Bronchus fibroblast of lung (primary cell): ENCODE measurements at places on chromosomes 7 and 10. TPM values are rescaled to one million over a fixed set of nuclear protein-coding genes. Genes with fewer than 3 reads are reported as not detected.

Gene ZNF503
- total RNA-seq, result 13.4 and 17.0 TPM in 2 replicates

Gene NKX1-2
- not detected in 2 replicates for total RNA-seq

Gene FLNC
- 208 and 209 TPM in 2 replicates for total RNA-seq

Gene EBLN1
- not detected in 2 replicates for total RNA-seq

Gene HYCC1
- total RNA-seq, result 53.2 and 80.9 TPM in 2 replicates

Gene SLC16A9
- 1.3 and 2.0 TPM in 2 replicates for total RNA-seq

Gene IFIT1B
- total RNA-seq, result not detected in 2 replicates

Gene SFTPA1
- not detected in 2 replicates for total RNA-seq

Gene EBF3
- 1.0 and 1.5 TPM in 2 replicates for total RNA-seq

Gene DNAJC2
- 9.5 and 10.6 TPM in 2 replicates for total RNA-seq

Gene ANKRD1
- 6.5 and 6.6 TPM in 2 replicates for total RNA-seq

Gene EN2
- not detected in 2 replicates for total RNA-seq

Gene GIMAP6
- not detected in 2 replicates for total RNA-seq

Gene INA
- total RNA-seq, result 0.59 and 0.67 TPM in 2 replicates

Gene CHCHD3
- total RNA-seq, result 72.1 and 75.8 TPM in 2 replicates

Gene RHBDD2
- 33.3 and 34.5 TPM in 2 replicates for total RNA-seq

Gene ST8SIA6
- total RNA-seq, result 0.67 and 0.74 TPM in 2 replicates

Gene MUC3A
- not detected in 2 replicates for total RNA-seq

Gene PYROXD2
- 14.1 and 19.8 TPM in 2 replicates for total RNA-seq

Gene ANKRD2
- 0.89 and 1.0 TPM in 2 replicates for total RNA-seq

Gene VGF
- 1.7 and 1.9 TPM in 2 replicates for total RNA-seq

Gene SH2D4B
- not detected in 2 replicates for total RNA-seq

Gene TUBB8
- total RNA-seq, result not detected in 2 replicates

Gene SLC13A1
- not detected in 2 replicates for total RNA-seq

Gene SFRP4
- not detected in 2 replicates for total RNA-seq

Gene SLC18A2
- not detected in 2 replicates for total RNA-seq

Gene ZFAND2A
- total RNA-seq, result 16.0 and 19.3 TPM in 2 replicates

Gene TBXAS1
- 2.2 and 3.7 TPM in 2 replicates for total RNA-seq

Gene IKZF1
- total RNA-seq, result not detected in 2 replicates
